GM23248 (cell line): ENCODE measurements at places on chromosomes 16 and 17.

- DNase-seq: no peak
Observed at GRCh38 chr16:24216961-24217360, 39.2 kb upstream of the CACNG3 start.

GRCh38 chr17:80704381-80704819, 159.8 kb downstream of the RPTOR start:
- DNase-seq: peak; percentile 25

GRCh38 chr16:78675312-78675711, 575.9 kb downstream of the WWOX start:
- peak; percentile 15 for DNase-seq

GRCh38 chr16:10076037-10076436, 106.2 kb downstream of the GRIN2A start:
- no peak for DNase-seq

- DNase-seq: peak; percentile 98
Observed at GRCh38 chr17:46742565-46743270, 75.8 kb downstream of the WNT3 start.
